ENCODE measurements at places on chromosomes 6 and 20.

- DNase-seq, result no peak
Measured at GRCh38 chr6:4029687-4030086, 49.2 kb downstream of the FAM217A start.

- DNase-seq, result peak; percentile 13
Measured at GRCh38 chr6:105941621-105942412, 144.3 kb upstream of the PRDM1 start.

- no peak for DNase-seq
Measured at GRCh38 chr20:54048891-54049545, 21.4 kb downstream of the BCAS1 start.

GRCh38 chr20:63539092-63539430, 1.9 kb upstream of the PTK6 start:
- no peak for DNase-seq

GRCh38 chr6:165848086-165848426, 185.0 kb upstream of the PDE10A start:
- no peak for DNase-seq

DNA sequence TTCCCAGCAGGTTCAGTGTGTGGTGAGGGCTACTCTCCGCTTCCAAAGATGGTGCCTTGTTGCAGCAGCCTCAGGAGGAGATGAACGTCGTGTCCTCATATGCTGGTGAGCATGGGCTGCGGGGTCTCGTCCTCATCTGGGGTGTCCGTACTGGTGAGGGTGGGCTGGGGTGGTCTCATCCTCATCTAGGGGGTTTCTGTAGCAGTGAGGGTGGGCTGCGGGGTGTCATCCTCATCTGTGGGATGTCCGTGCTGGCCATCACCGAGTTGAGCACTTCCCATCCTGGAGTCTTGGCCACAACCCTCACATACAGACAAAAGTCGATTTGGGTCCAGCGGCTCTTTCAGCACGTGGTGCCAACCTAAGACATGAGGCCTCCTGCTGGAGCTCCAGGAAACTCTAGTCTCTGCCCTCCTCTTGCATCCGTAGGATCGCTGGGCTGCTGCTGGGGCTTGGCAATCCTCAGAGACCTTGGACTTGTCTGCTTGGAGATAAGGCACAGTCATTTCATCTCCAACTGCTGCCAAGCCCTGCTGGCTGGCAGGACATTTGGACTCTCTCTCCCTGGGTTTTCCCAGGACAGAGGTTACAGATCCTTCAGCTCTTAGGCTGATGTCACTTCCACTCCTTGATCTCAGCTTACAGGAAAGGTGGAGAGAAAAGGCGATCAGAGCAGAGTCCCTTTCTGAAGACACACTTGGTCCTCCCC, 160.4 kb downstream of the PACRG start:
- DNase-seq, result no peak

DNA sequence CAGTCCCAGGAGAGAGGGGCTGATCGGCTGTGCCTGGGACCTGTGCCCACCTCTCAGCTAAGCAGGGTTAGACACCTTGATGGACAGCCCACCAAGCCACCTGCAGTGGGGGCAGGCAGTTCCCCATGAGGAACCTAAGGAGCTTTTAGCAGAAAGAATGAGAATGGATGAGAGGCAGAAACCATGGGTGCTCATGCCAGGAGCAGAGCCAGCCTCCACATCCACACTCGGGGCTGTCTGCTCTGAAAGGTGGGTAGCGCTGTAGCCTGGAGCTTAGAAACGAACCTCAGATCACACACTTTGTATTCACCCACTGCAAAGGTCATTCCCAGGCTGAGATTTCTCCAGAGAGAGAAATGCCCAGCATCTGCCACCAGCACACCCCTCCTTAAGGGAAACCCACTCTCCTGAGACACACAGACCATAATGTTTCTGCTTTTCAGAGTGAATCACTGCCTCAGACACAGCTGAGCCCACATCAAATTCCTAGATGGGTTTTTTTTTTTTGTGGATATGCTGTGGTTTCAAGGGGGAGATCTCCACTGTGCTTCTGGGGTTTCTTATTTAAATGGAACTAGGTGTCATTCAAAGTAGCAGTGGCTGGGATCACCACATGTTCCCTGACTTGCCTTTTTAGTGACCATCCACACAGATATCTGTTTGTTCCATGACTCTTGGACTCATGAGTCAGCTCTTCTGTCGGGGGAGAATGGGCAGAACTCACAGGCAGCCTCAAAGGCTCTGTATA, 218.9 kb downstream of the EYA2 start:
- DNase-seq, result no peak

DNA sequence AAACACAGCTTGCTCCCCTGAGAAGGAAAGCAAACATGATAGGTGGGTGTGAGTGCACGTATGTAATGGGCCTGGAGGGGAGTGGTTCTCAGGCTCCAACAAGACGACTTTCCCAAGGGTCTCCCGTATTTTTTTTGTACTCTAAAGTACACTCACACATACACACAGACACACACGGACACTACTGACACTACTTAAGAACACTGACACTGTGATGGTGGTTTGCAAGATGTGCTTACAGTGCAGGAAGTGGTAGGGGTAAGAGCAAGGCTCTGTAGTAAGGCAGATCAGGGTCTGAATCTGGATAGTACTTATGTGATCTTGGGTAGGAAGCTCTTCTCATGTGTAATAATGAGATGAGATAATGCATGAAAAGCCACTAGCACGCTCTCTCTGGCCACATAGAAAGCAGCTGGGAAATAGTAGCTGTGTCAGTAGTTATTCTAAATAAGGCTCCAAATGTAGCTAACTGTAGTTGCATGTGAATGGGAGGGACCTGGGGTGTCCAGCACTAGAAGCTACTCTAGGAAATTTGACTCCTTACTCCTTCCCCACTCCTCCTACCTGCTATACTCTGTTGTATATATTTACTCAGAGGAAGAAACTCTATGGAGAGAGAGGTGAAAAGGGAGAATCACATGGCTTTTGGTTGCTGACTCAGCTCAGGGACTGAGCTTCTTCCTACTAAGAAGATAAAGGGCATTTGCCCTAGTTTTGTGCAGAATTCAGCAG, 8.4 kb upstream of the ZBTB24 start:
- DNase-seq, result no peak

DNA sequence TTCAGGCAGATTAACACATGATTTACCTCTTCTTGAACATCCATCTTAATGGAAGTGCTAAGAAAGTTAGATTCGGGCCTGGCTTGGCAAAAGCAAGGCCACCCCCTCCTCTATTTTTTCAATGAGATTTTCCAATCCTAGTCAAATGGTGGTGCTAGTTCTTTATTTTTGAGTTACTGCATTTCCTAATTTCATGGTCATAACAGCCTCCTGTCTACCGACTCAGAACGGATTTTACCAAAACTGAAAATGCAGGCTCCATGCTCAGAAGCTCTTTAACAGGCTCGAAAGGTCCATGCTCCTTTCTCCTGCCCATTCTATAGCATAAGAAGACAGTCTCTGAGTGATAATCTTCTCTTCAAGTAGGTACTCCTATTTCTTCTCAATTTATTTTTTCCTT, 117.2 kb upstream of the ESR1 start:
- peak; percentile 47 for DNase-seq

DNA sequence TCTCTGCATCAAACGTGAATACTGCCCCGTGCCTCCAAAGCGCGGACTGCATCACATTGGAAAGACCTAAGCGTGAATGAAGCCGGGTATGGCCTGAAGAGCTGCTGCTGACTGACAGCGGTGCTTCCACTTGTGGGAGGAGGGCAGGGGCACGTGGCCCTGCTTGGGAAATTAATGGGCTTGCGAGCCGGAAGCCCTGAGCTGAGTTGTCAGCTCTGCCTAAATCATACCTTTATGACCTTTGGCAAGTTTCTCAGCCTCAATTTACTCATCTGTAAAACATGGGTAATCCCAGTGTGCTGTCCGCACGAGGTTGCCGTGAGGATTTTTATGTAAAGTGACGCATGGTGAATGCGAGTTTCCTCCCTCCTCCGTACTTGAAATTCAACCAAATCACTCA, 67.0 kb upstream of the FOXQ1 start:
- DNase-seq, result no peak

DNA sequence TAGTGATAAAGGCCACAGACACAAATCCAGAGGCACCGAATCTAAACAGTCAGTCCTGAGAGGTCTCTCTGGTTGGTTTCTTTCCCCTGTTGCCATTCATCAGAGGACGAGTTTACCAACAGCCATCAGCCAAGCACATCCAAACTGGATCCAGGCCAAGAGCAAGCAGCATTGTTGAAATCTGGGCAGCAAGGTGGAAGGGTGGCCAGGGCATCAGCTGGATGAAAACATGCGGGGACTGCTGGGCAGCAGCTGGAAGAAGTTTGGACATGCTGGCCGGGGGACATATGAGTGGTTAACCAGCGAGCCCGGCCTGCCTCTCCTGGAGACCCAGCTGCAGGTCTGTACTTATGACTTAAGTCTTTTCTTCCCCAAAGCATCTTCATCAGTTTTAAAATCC, at the start of gene SMIM28:
TSS of gene SMIM28 (plus strand) at position 62 of the 400 bp plus-strand sequence. CDS start at position 230, 168 bp downstream.
- no peak for DNase-seq

- DNase-seq, result no peak
Measured at GRCh38 chr20:52172392-52173047, 19.1 kb downstream of the ZFP64 start.

GRCh38 chr6:107114213-107114925, 946 bp downstream of the BEND3 start:
- DNase-seq, result peak; percentile 84

DNA sequence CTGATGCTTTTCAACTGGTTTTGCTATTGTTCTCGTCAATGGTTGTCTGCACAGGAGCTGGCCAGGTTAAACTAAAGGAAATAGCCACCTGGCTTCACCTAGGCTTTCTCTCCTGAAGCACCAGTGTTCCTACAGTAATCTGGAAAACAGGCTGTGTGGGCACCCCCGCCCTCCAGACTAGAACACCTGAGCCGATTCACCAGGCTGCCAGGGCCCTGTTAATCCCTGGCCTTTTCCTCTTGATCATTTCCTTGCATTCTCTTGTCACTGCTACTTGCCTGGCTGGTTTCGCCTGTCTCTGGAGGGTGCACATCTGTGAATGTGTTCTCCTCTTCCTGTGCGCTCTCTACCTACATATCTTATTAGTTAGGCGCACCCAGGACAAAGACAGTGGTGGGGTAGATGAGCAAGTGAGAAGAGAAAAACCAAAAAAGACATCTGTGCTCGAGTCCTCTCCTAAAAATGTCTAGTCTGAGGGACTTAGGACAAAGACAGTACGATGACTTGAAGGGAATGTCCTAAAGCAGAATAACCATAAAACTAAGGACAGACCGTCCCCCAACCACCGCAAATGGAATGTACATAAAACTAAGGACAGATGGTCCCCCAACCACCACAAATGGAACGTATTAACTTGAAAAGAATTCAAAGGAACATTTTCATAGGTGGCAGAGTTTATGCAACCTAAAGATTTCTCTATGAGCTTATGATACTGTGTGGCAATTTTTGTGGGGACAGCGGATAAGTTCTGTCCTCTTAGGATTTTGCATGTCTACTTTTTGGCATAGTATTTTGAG, 45.9 kb upstream of the EMILIN3 start:
- DNase-seq, result no peak

GRCh38 chr20:13121840-13122515, 99.1 kb upstream of the ISM1 start:
- DNase-seq, result no peak

GRCh38 chr6:157260735-157261410, 62.4 kb downstream of the TMEM242 start:
- no peak for DNase-seq

DNA sequence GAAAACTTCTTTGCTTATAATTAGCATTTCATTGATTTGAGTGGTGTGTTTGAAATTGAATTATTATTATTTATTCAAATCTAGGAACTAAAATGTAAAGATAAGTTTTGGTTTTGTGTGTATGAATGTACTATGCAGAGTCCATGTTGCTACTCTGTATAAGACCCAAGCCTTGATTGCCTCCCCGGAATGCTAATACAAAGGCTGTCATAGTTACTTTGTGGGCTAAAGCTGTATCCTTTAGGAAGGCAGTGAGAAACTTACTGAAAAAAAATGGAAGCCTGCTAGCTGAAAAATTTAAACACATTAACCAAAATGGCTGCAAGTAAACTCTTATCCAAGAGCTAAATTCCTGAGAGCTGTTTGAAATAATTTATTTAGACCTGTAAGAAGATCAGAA, 213.3 kb downstream of the ZFAND3 start:
- no peak for DNase-seq

GRCh38 chr6:167341665-167342655, 17.1 kb downstream of the TTLL2 start:
- DNase-seq, result no peak

DNA sequence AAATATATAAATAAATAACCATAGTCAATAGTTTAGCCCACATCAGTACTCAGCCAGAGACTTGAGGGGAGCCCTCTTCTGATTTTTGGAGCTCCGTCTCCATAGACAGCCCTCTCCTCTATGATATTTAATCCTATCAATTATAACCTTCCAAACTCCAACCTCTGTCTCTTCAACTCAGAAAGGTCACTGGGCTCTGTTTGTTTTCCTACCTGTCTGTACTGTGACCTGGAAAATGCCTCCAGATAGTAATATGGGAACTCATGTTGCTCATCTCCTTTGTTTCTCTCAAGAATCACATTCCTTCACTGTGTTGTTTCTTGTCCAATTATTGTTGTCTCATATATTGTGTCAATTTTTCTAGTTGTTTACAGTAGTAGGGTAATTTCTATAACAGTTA, 409.7 kb downstream of the CDKAL1 start:
- DNase-seq, result no peak

DNA sequence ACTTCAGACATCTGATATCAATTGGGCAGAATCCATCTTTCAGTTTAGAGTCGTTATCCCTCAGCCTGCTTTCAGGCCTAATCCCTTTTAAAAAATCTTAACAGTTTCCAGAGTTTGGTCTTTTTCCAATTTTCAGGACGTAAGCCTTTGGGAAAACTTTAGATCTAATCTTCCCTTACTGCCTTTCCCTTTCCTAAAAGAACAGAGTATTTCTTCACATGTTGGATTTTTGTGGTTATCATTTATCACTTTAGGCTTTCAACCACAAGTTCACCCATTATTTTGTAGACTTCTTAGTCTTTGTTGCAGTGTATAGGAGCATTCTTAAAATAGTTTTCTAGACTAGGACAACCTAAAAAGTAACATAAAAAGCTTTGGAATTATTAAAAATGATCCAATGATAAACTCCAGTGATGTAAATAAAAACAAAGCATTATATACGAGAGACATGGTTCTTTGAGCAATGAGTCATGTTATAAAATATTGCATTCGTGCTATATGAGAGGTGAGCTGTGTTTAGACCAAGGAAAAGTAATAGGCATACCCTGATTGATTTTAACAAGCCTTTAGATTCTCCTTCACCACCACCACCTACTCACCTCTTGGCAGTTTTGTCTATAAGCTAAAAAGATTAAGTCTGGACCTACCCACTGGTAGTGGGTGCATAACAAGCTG, 90.4 kb upstream of the MCHR2 start:
- DNase-seq, result no peak

DNA sequence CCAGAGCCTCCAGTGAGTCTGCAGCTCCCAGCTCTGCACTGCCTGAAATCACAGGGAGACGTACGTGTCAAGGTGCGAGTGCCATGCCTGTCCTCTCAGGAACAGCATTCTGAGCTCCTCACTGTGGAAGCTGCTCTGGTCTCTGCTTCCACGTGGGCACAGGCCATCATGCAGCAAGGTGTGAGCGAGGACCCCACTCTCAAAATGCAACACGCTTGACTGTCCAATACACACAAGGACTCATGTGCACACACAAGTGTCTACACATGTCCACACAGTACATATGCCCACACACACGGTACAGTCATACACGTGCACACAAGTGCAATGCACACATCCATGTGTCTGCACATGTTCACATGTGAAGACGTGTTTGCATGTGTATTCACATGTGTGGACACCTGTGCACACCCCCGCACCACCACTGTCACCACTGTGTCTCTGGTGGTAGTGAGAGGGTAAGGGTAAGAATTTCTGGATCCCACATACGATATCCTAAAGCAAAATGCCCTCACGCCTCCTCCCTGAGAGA, 260.5 kb downstream of the DLL1 start:
- DNase-seq, result no peak

- DNase-seq, result peak; percentile 99
Measured at GRCh38 chr6:131950767-131951575, at the start of gene CCN2. TSS of gene CCN2 (minus strand) at chr6:131951372. CDS start at chr6:131951172, 200 bp downstream.

All from fibroblast of gingiva (primary cell).